ENCODE measurements at places on chromosomes 3 and 15.
A peak's percentile ranks its signal among the peaks of the same experiment; 100 is the strongest.

DNA sequence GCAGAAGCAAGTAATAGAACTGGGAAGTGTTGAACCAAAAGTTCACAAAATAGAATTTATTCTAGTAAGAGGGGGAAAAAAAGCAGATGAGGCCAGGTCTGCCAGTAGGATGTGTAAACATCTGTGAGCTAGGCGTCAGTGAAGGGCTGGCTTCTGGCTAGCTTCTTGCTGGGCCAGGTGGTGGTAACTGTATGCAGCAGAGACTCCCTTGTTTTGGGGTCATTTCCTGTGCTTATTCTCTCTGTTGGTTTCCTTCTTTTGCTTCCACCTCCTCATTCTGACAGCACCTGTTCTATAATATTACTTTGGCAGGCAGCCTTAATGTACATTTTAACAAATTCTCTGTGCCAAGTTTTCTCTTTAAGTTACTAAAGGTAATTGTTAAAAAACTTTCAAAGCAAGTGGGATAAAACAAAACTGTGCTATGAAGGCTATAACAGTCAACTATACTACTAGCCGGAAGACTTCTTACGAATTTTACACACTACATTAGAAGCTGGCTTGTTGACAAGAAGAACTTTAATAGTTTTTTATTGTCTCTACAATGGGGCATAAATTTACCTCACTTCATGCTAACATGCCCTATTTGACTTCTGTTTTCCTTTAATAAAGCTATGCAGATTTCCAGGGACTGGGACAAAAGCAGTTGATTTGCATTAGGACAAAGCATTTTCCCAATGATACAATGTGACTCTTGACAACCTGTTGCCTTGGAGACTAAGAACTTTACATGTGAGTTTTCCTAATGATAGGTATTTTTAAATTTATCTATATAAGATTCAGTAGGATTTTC lies 318.8 kb upstream of the NAALADL2 start:
- H3K4me3 ChIP-seq: no peak overlapping the region
- no peaks in the 10 kb centered on the region for H3K36me3 ChIP-seq
- DNase-seq: no peak
- no peak overlapping the region for H3K27ac ChIP-seq
- no peaks in the 10 kb centered on the region for H3K4me1 ChIP-seq

DNA sequence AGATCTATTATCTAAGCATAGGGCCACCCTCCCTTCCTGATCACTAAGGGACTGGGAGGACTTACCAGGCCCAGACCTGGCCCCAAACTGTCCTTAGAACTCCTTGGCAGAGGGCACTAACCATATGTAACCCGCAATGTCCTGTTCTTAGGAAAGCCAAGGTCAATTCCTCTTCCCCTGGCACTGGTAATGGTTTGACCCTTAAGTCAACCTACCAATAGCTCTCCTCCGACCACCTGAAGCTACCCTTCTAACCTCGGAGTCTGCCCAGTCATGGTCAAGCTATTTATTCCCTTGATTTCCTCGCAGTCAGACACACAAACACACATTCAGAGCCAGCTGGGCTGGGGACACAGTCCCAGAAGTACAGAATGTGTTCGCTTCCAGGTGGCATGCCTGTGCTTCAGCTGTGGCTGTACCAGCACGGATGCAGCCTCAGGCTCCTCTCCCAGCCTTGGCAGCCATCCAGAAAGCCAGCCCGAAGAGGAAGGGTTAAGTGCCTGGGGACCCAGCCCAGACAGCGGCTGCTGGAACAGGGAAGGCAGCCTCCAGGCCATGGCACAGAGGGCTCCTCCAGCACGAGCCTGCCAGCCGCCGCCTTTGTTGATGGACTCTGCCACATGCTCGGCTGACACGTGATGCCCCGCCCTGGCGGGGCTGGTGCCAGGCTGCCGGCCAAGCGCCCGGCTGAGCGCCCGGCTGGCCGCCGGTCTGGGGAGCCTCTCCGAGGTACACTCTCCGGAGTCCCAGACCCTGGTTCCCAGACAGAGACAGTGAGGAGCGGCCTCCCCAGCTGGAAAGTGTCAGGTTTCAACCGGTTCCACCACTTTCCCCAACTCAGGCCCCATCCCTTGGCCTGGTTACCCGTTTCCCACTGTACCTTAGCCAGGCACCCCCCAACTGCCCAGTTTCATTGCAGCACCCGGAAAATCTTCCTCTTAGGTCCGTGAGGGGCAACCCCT lies 5.5 kb downstream of the BMF start:
- no peak overlapping the region for H3K27ac ChIP-seq
- no peak for DNase-seq
- no peak overlapping the region for H3K4me3 ChIP-seq
- peaks cover 80% of the 10 kb centered on the region for H3K4me1 ChIP-seq

GRCh38 chr15:55031727-55032126 lies 165.0 kb downstream of the RSL24D1 start:
- DNase-seq: no peak
- H3K4me3 ChIP-seq: no peak overlapping the region
- H3K27ac ChIP-seq: no peak overlapping the region
- H3K4me1 ChIP-seq: no peaks in the 10 kb centered on the region

DNA sequence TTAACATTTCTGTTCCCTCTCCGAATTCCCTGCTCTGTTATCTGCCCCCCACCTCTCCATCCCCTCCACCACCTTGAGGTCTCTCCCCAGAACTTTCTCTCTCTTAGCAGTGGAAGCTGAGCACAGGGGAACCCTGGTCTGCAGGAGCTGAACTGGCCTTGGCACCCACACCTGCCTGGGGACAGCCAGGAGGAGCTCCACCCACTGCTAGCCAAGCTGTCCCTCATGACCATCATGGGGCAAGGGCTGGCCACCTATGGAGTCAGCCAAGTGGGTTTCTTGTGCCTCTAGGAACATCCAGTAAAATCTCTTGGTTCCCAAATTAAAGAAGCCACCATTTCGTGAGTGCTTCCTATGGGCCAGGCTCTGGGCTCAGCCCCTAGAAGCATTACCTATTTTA lies 276.4 kb upstream of the TLE3 start:
- no peaks in the 10 kb centered on the region for H3K4me1 ChIP-seq
- no peak overlapping the region for H3K4me3 ChIP-seq
- peaks cover 44% of the 10 kb centered on the region for H3K27me3 ChIP-seq
- no peaks in the 10 kb centered on the region for H3K36me3 ChIP-seq

DNA sequence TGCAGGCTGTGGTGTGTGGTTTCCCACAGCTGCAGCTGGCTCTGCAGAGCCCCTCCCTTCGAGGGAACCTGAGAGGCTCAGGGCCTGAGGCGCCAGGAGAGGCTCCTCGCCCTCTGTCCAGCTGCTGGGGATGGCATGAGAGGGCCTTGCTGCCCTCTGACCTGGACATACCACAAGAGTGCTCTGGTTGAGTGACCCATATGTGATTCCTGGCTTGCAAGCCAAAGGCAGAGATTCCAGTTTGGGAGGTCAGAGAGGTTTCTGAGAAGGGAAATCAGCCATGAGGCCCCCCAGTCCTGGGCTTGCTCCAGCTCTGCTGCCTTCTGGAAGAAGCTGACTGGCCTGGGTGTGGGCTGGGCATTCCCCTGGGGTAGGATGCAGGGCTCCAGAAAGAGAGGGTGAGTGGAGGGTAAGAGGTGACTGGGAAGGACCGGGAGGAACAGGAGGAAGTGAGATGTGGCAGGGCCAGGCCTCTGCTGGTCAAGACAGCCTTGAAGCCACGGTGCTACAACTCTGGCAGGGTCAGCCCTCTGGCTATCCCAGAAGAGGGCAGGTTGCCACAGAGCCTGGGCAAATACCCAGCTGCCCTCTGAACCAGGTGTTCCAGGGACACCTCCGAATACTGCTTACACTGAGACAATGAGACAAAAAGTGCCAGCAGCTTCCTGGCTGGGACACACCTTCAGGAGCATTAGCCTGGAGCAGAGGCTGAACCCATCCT lies 16.0 kb upstream of the SRP14 start:
- DNase-seq: no peak
- no peaks in the 10 kb centered on the region for H3K27me3 ChIP-seq
- peak overlapping the region; percentile 76 for H3K4me3 ChIP-seq
